ENCODE measurements at places on chromosomes 1 and 21.
A peak's percentile ranks its signal among the peaks of the same experiment; 100 is the strongest.

GRCh38 chr1:46667782-46668760 lies at the start of gene ATPAF1:
ATPAF1 (minus strand) TSS chr1:46668364; CDS start chr1:46668322, 42 bp downstream.
- peak; percentile 97 for DNase-seq

DNA sequence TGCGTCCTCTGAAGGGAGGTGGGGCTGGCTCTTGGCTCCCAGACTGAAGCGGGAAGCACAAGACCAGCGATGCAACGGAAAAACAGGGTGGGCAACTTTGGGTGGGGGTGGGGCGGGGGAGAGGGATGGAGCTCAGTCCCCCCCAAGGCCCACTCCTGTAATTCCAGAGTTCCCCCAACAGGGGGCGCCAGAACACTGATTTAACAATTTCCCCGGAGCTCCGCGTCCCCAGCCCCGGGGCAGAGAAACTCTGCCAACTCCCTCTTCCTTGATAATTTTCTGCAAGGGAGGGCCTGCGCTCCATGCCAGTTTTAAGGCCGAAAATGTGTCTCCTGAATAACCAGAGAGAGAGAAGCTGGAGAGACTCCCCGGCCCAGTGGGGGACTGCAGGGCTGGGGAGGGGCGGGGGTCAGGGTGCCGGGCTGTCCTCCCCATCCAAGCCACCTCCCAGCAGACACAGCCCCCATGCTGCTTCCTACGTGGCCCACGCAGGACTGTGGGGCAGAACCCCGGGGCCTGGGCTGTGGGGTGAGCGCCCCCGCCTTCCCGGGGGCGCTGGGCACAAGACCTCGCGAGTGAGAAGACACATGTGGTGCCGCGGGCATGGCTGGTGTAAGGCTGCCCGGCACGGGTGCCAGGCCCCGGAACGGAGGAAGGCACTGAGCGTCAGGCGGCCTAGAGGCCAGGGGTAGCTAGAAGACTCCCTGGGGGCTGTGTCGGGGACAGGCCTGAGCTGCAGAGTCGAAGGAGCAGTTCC lies 51.4 kb downstream of the KIF21B start:
- peak; percentile 98 for DNase-seq

- no peak for DNase-seq
Measured at GRCh38 chr1:172949096-172949495, 101.6 kb downstream of the TNFSF18 start.

GRCh38 chr1:227234998-227235405 lies 83.3 kb downstream of the CDC42BPA start:
- peak; percentile 72 for DNase-seq

DNA sequence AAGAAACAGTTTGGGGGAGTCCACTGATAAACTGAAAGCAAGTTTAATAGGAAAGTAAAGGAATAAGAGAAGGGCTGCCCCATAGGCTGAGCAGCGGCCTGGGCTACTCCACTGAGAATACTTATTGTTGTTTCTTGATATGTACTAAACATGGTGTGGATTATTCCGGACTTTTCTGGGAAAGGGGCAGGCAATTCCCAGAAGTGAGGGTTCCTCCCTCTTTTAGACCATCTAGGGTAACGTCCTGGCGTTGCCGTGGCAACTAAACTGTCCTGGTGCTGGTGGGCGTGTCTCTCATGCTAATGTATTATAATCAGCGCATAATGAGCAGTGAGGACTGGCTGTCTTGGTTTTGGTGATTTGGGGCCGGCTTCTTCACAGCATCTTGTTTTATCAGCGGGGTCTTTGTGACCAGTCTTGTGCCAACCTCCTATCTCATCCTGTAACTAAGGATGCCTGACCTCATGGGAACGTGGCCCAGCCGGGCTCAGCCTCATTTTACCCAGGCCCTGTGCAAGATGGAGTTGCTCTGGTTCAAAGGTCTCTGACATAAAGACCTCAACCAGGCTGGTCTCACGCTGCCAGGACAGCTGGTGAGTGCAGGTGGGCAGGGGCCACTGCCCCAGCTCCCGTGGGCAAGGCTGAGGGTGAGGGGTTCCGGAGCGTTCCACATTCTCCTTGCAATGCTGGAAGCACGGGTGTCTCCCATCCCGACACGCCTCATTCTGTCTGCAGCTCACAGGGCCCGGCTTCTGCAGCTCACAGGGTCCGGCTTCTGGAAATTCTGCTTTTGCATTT lies 19.6 kb upstream of the C1orf159 start:
- DNase-seq = no peak

DNA sequence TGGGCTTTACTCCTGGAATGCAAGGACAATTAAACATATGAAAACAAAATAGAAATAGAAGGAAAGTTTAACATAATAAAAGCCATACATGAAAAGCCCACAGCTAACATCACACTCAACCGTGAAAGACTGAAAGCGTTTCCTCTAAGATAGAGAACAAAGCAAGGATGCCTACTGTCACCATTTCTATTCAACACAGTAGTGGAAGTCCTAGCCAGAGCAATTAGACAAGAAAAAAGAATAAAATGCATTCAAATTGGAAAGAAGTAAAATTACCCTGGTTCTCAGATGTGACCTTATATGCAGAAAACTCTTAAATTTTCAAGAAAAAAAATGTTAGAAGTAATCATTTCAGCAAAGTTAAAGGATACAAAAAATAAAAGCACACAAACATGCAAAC lies 34.0 kb downstream of the ZNF644 start:
- DNase-seq = no peak

DNA sequence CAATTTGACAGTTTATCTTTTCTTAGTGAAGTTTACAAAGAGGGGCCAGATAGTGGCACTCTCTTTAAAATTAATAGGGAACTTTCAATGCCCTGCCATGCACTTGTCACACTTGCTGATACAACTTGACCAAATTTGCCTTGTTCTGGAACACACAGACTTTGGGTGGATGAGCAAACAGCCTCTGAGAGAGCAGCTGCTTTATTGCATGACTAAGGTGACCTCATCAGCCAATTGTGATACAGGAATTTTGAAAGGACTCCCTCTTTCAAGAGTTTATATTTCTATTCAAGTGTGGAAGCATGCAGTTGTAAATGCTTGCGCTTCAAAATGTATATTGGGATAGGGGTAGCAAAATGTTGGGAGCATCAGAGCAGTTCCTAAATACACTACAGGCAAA lies 2.1 kb upstream of the RGS1 start:
- no peak for DNase-seq

GRCh38 chr21:21664871-21665270 lies 666.7 kb downstream of the NCAM2 start:
- DNase-seq = no peak

GRCh38 chr21:39077876-39078275 lies 105.4 kb downstream of the PSMG1 start:
- DNase-seq = no peak

DNA sequence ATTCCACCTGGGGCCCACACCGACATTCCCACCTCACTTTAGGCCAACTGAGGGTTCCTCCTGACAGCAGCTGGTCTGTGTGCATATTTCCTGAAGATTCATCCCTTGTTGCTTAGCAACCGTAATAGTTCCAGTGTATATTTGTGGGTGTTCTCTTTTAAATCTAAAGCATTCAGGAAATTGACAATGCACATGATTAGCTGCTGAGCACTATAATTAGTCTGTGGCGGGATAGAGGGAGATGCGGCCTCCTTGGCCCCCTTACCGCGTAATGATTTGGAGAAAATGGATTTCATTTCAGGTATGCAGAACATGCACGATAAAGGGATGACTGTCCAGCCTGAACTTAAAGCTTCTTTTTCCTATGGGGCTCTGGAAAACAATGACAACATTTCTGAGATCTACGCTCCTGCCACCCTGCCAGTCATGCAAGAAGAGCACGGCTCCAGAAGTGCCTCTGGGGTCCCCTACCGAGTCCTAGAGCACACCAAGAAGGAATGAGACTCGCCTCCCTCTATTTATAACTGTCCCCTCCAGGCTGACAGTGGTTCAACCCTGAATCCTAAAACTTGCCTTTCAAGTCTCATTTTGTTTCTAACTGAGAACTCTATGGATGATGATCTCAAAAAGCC lies 33.8 kb upstream of the RCAN3 start:
- no peak for DNase-seq
